ENCODE measurements at places on chromosomes 5 and 9. TPM values are rescaled to one million over a fixed set of nuclear protein-coding genes. Genes with fewer than 3 reads are reported as not detected.
A peak's percentile ranks its signal among the peaks of the same experiment; 100 is the strongest.

- no peak overlapping the region for H3K4me3 ChIP-seq
- H3K27me3 ChIP-seq = no peaks in the 10 kb centered on the region
- no peaks in the 10 kb centered on the region for H3K36me3 ChIP-seq
- H3K27ac ChIP-seq = no peak overlapping the region
- no peak for DNase-seq
Measured at GRCh38 chr5:37929791-37930190, 90.0 kb upstream of the GDNF start.

DNA sequence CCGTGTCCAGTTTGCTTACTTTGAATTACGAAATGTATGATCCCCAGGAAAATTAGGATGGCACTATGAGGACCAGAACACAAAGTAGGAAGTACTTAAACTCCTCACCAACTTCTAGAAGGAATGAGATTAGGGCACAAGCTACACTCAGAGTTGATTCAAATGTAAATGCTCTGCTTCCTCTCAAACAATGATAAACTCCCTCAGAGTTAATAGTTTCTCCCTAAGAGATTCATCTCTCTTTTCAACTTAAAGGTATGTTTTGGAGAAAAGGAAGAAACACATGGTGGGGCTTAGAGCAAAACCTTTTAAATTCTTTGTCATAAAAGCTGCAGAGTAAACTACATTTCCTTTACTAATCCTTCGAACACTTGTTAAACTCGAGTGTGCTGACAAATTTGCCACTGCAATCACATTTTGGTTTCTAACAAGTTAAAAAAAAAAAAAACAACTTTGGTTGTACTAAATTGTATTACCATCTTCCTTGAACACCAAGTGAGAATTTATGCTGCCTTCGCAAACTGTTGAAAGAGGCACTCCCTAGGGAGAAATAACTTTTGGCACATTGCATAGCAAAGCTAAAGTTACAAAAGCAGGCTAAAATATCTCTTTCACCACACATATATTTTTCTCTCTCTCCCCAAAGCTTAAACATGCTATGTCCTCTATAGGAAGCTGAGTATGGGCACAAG lies 66.6 kb downstream of the DENND1A start:
- peaks cover 27% of the 10 kb centered on the region for H3K4me1 ChIP-seq
- no peak for DNase-seq
- H3K27ac ChIP-seq = no peak overlapping the region
- peaks cover 18% of the 10 kb centered on the region for H3K36me3 ChIP-seq

GRCh38 chr5:153972240-153972639 lies 66.5 kb downstream of the FAM114A2 start:
- H3K36me3 ChIP-seq = no peaks in the 10 kb centered on the region
- no peak overlapping the region for H3K27ac ChIP-seq
- H3K4me1 ChIP-seq = peaks cover 3% of the 10 kb centered on the region
- no peak overlapping the region for H3K4me3 ChIP-seq

- DNase-seq = no peak
- peaks cover 5% of the 10 kb centered on the region for H3K4me1 ChIP-seq
- no peaks in the 10 kb centered on the region for H3K36me3 ChIP-seq
- peaks cover 5% of the 10 kb centered on the region for H3K27me3 ChIP-seq
- no peak overlapping the region for H3K27ac ChIP-seq
- no peak overlapping the region for H3K4me3 ChIP-seq
Measured at GRCh38 chr9:136303066-136303824, 649 bp downstream of the CCDC187 start.

DNA sequence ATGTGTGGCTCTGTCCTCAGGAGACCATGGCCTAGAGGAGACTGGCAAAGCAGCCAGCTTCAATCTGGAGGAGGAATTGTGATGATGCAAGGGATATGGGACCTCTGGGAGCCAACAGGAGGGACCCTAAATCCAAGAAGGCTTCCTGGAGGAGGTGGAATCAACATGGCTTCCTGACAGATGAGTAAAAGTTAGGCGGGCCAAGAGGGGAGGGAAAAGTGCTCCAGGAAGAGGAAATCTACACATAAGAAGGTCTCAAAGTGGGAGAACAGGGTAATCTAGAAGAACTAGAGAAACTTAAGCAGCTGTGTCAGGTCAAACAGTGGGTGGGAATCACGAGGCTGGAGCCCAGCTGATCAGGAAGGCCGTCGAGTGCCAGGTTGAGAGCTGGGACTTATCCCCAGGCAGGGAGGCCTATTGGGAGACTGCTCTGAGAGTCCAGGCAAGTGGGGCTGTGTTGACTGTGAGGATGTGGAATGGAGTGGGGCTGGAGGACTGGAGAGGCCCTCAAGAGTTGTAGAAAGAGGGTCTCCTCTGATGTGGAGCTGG lies 119.1 kb downstream of the C9orf50 start:
- peaks cover 21% of the 10 kb centered on the region for H3K4me1 ChIP-seq
- no peak for DNase-seq
- no peaks in the 10 kb centered on the region for H3K27me3 ChIP-seq
- H3K27ac ChIP-seq = peak overlapping the region; percentile 51
- H3K36me3 ChIP-seq = no peaks in the 10 kb centered on the region

DNA sequence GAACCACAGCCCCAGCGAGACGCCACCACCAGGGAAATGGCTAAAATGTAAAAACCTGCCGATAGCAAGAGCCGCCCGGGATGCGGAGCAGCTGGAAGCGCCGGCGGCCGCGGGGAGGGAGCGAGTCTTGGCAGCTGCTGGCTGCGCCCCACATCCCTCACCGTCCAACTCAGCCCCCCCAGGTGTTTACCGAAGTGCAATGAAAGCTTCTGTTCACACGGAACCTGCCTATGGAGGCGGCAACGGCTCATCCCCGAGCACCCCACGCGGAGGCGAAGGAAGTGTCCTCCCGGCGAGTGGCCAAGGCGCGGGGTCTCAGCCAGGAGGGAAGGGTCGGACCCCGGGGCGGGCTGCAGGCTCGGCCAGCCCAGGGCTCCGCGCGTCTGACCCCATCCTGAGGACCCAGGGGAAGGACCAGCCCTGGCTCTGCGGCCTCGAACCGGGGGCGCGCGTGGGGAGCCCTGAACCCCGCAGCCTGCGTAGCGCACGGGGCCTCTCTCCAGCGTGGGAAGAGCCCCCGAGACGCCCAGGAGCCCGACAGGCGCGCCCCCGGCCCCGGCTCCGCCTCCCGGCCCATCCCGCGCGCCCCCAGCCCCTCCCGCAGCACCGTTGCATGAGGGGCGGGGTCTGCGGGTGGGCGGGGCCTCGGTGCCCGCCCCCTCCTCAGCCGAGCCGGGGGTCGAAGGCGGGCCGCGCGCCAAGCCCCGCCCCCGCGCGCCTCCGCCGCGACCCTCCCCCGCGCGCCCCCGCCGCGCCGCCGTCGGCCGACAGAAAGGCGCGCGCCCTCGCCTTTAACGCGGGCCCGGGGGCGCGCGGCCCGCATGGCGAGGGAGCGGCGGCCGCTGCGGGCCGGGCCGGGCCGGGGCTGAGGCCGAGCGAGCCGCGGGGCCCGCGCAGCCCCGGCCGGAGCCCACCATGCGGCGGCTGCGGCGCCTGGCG lies at the start of gene DIPK1B:
DIPK1B (plus strand) TSS at position 822 of the 939 bp plus-strand sequence; CDS start at position 916, 94 bp downstream.
- no peak within 1 kb of the TSS for H3K27ac ChIP-seq
- peak within 1 kb of the TSS; percentile 15 for H3K4me3 ChIP-seq
- H3K4me1 ChIP-seq = peaks cover 4% of the 10 kb centered on the region
- no peak for DNase-seq
- no peaks in the 10 kb centered on the region for H3K36me3 ChIP-seq

DNA sequence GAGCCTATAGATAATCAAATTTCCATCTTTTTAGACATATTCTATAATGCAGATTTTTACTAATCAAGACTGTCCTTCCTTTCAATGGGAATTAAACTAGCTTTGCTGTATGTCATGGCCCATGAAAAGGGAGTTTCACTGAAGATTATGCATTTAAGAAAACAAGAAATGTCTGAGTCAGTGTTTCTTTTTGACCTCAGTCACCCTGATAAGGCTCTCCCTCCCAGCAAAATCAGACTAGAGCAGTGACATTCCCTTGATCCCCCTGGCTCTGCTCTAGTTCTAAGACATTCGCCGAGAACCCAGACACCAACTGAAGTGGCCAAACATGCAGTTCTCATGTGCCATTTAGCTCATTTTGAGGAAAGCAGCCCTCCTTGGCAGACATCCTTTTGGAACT lies 442.0 kb downstream of the ACTL7B start:
- no peak overlapping the region for H3K4me3 ChIP-seq
- H3K36me3 ChIP-seq = no peaks in the 10 kb centered on the region
- no peak for DNase-seq

- H3K27ac ChIP-seq = no peak overlapping the region
- H3K27me3 ChIP-seq = no peaks in the 10 kb centered on the region
- H3K4me3 ChIP-seq = no peak overlapping the region
- peaks cover 40% of the 10 kb centered on the region for H3K4me1 ChIP-seq
- no peak for DNase-seq
Measured at GRCh38 chr5:1096838-1097237, 15.0 kb downstream of the SLC12A7 start.

GRCh38 chr9:34793428-34793827 lies 83.5 kb upstream of the CCL21 start:
- H3K36me3 ChIP-seq = no peaks in the 10 kb centered on the region
- no peaks in the 10 kb centered on the region for H3K4me1 ChIP-seq
- peaks cover 31% of the 10 kb centered on the region for H3K27me3 ChIP-seq
- no peak overlapping the region for H3K27ac ChIP-seq
- H3K4me3 ChIP-seq = no peak overlapping the region
- no peak for DNase-seq

DNA sequence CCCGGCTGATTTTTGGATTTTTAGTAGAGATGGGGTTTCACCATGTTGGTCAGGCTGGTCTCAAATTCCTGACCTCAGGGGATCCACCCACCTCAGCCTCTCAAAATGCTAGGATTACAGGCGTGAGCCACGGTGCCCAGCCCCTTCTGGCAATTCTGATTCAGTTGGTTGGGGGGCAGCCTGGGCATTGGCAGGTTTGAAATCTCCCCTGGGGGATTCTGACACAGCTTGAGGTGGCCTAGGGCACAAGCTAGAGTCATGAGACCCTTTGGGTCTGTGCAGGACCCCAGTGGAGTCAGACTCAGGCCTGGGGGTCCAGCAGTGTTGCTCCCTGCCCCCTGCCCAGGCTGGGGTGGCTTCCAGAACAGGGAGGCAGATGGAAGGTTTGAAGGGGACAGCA lies 239.8 kb downstream of the PBX3 start:
- H3K4me3 ChIP-seq = no peak overlapping the region
- no peak for DNase-seq
- H3K4me1 ChIP-seq = no peaks in the 10 kb centered on the region
- H3K27ac ChIP-seq = no peak overlapping the region
- H3K27me3 ChIP-seq = no peaks in the 10 kb centered on the region

DNA sequence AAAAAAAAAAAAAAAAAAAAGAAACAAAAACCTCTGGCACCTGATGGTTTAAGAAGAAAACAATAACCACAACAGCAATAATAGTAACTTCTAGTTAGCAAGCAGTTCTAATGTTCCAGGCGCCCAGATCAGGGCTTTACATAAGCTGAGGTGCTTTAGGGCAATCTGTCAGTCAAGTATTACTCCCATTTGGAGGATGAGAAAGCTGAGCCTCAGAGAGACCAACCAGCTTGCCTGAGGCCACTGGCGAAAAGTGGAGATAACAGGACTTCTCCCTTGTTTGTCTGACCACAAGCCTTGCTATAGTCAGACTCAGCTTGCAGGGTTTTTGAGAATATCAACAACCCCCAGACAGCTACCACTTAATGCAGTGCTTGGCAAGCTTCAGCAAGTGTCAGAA lies 83.5 kb upstream of the BOD1 start:
- H3K27me3 ChIP-seq = no peaks in the 10 kb centered on the region
- DNase-seq = no peak
- H3K36me3 ChIP-seq = no peaks in the 10 kb centered on the region
- no peaks in the 10 kb centered on the region for H3K4me1 ChIP-seq
- no peak overlapping the region for H3K4me3 ChIP-seq

GRCh38 chr5:146761811-146762210 lies 116.7 kb downstream of the PPP2R2B start:
- no peak overlapping the region for H3K4me3 ChIP-seq
- H3K4me1 ChIP-seq = peaks cover 28% of the 10 kb centered on the region
- peaks cover 3% of the 10 kb centered on the region for H3K27me3 ChIP-seq
- DNase-seq = no peak
- no peak overlapping the region for H3K27ac ChIP-seq

DNA sequence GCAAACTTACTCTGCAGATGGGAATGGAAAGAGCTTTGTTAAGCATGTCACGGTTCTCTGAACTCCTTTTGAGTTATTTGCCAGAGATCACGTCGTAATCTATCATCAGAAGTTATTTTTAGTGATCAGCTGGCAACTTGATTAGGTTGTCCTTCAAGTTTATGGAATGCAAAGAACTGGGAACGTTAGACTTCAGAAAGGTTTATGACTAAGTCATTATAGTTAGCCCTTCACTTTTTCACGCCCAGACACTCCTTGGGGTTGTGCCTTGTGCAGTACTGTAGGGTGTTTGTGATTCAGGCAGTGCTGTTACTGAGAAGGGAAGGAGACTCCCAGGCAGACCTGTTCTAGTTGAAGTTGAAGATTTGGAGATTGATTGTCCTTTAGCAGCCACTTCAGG lies 26.8 kb upstream of the PHF2 start:
- DNase-seq = no peak
- H3K4me3 ChIP-seq = no peak overlapping the region
- H3K4me1 ChIP-seq = no peaks in the 10 kb centered on the region
- H3K36me3 ChIP-seq = peaks cover 62% of the 10 kb centered on the region

DNA sequence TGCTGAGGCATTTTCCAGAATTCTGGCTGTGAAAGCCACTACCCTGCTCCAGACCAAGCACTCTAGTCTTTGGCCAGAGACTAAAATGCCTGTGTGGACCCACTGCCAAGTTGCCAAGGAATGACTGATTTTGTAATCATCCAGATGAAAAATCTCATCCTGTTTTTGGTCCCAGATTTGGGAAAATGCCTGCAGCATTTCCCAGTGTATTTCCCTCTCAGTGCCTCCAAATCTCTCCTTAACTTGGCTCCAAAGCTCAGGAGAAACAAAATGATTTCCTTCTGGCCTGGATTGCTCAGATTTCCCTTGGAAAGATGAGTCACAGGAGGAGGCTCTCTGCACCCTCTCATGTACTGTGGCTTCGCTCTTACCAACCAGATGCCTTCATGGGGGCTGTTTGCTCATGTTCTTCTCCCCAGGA lies 335.2 kb upstream of the TARS1 start:
- H3K27me3 ChIP-seq = no peaks in the 10 kb centered on the region
- DNase-seq = no peak
- H3K4me3 ChIP-seq = no peak overlapping the region
- H3K27ac ChIP-seq = no peak overlapping the region

- no peaks in the 10 kb centered on the region for H3K27me3 ChIP-seq
- no peak overlapping the region for H3K4me3 ChIP-seq
- no peaks in the 10 kb centered on the region for H3K4me1 ChIP-seq
- no peaks in the 10 kb centered on the region for H3K36me3 ChIP-seq
Measured at GRCh38 chr5:2003206-2003605, 120.5 kb upstream of the IRX4 start.

- no peak overlapping the region for H3K4me3 ChIP-seq
- no peaks in the 10 kb centered on the region for H3K4me1 ChIP-seq
- H3K27ac ChIP-seq = no peak overlapping the region
- no peak for DNase-seq
- H3K36me3 ChIP-seq = peaks cover 3% of the 10 kb centered on the region
- peaks cover 22% of the 10 kb centered on the region for H3K27me3 ChIP-seq
Measured at GRCh38 chr9:119366909-119367682, 2.1 kb downstream of the BRINP1 start.

GRCh38 chr5:157532022-157532421 lies 43.6 kb downstream of the ADAM19 start:
- no peak for DNase-seq
- no peaks in the 10 kb centered on the region for H3K27me3 ChIP-seq
- H3K4me1 ChIP-seq = peaks cover 22% of the 10 kb centered on the region

GRCh38 chr9:107108342-107109130 lies 174.5 kb upstream of the RAD23B start:
- H3K4me3 ChIP-seq = no peak overlapping the region
- no peaks in the 10 kb centered on the region for H3K4me1 ChIP-seq
- H3K27me3 ChIP-seq = peaks cover 3% of the 10 kb centered on the region

Gene SLC27A6
- total RNA-seq = not detected

Gene FGF10
- total RNA-seq = not detected

Gene GPX3
- not detected for total RNA-seq

Gene CDO1
- total RNA-seq = not detected

Gene PCDHGA2
- not detected for total RNA-seq

Gene FOXD4L6
- total RNA-seq = not detected

Gene PLPP1
- total RNA-seq = 27.0 TPM

Gene ADAMTS2
- total RNA-seq = not detected
